ENCODE measurements at places on chromosomes 7 and 10. TPM values are rescaled to one million over a fixed set of nuclear protein-coding genes. Genes with fewer than 3 reads are reported as not detected.

The SEMA4G gene
- 2.5 TPM for total RNA-seq

The PON2 gene
- total RNA-seq = 117 TPM

The LDB1 gene
- 81.6 TPM for total RNA-seq

The MYL10 gene
- 4.1 TPM for total RNA-seq

The DOCK4 gene
- 8.3 TPM for total RNA-seq

DNA sequence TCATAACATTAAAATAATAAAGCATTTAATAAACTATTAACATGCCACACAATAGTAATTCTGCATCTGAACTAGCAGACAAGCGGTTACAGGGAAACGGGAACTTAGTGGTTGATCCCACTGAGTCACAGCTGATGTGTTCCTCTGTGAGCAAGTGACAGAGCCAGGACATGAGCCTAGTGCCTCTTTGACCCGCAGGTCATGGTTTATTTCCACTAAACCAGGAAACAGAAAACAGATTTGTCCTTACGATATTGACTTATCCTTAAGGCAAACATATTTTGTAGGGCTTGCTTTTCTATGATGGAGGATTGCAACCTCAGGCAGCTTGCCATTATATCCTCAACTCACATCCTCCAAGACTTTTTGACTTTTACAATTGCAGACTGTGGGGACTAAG lies 987.3 kb downstream of the CCSER2 start:
- H3K27ac ChIP-seq = no peak overlapping the region
- H3K4me1 ChIP-seq = no peaks in the 10 kb centered on the region
- no peaks in the 10 kb centered on the region for H3K36me3 ChIP-seq
- no peaks in the 10 kb centered on the region for H3K27me3 ChIP-seq

DNA sequence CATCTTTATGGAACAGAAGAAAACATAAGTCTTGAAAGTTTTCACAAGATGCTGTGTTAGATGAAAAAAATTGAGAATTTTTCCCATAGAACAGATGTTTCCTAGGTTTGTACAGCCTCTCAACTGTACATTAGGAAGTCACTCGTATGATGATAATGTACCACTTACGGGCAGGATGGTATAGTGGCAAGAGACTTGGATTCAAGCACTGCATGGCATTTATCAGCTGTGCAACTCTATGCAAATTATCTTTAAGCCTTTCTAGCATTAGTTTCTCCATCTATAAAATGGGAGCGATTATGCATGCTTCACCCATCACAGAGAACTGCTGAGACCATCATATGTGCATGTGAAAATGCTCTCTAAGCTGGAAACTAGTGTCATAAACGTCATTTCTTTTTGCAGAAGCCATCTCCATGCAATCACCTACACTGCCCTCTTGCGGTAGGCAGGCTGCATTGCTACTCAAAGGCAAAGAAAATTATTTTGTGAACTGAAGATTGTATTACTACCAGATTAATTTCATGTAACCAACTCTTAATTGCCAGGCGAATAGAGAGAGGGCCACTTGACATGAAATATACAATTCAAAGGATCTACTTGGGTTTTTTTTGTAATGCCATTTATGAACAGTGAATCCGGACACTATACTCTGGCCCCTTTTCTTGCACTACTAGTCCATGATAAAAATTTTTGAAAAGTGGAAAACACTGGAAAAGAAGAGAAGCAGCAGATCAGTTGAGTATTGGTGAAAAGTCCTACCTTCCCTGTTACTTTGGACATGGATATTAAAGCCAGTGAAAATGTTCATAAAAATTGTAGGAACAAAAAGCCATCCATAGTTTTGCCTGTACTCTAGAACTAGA lies 102.3 kb downstream of the JAZF1 start:
- no peaks in the 10 kb centered on the region for H3K4me1 ChIP-seq
- H3K4me3 ChIP-seq = no peak overlapping the region
- peak; percentile 34 for DNase-seq
- no peak overlapping the region for H3K27ac ChIP-seq
- H3K36me3 ChIP-seq = no peaks in the 10 kb centered on the region

- no peak overlapping the region for H3K4me3 ChIP-seq
- no peak for DNase-seq
- H3K27ac ChIP-seq = no peak overlapping the region
- H3K4me1 ChIP-seq = no peaks in the 10 kb centered on the region
Measured at GRCh38 chr7:51180092-51180491, 136.5 kb downstream of the COBL start.

GRCh38 chr10:124425227-124425962 lies 6.7 kb upstream of the OAT start:
- H3K27me3 ChIP-seq = no peaks in the 10 kb centered on the region
- DNase-seq = no peak
- peaks cover 6% of the 10 kb centered on the region for H3K4me1 ChIP-seq
- no peak overlapping the region for H3K4me3 ChIP-seq
- H3K27ac ChIP-seq = no peak overlapping the region
- no peaks in the 10 kb centered on the region for H3K36me3 ChIP-seq

GRCh38 chr7:23418046-23418445 lies 52.2 kb downstream of the IGF2BP3 start:
- no peaks in the 10 kb centered on the region for H3K4me1 ChIP-seq
- peaks cover 52% of the 10 kb centered on the region for H3K36me3 ChIP-seq
- no peak overlapping the region for H3K4me3 ChIP-seq
- no peak overlapping the region for H3K27ac ChIP-seq
- H3K27me3 ChIP-seq = no peaks in the 10 kb centered on the region
- no peak for DNase-seq

DNA sequence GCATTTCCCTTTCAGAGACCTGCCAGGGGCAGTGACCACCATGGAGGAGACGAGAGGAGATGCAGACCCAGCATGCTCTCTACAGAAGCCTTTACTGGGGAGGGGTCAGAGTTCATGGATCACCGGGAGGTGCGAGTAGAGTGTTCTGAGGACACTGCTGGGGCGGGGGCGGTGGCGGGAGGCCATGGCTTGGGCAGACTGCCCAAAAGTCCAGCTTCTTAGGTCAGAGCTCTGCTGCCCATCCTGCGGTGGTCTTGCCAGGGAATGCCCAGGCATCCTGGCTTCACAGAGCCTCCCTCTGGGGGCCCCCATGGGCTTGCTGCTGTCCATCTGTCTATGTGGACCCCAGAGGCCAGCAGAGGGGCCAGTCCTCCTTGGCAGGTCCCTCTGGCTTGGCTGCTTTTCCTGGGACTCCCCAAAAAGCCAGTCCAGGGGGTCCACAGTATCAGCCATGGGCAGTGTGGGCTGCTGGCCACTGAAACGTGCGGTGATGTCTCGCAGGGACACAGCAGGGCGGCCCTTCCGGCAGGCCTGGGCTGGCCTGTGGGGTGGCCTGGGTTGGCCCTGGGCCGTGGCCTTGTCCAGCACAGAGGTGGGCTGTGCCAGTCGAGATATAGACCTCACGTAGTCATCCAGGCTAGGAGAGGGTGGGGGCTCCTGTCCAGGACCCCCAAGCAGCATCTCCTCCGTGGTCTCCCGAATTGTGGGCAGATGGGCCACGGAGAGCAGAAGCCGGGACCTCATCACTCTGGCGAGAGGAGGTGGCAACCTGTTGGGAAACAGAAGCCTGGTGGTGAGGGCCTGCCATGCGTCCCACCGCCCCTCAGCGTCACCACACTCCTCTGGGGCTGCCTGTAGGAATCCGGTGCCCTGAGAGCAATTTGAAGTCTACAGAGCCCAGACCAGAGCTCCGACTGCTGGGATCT lies 1.1 kb downstream of the DEPP1 start:
- H3K4me1 ChIP-seq = peaks cover 57% of the 10 kb centered on the region
- no peaks in the 10 kb centered on the region for H3K36me3 ChIP-seq
- DNase-seq = no peak
- no peak overlapping the region for H3K4me3 ChIP-seq
- H3K27me3 ChIP-seq = no peaks in the 10 kb centered on the region

GRCh38 chr7:138781004-138781403 lies 16.8 kb upstream of the TMEM213 start:
- H3K36me3 ChIP-seq = no peaks in the 10 kb centered on the region
- no peak overlapping the region for H3K4me3 ChIP-seq
- H3K4me1 ChIP-seq = 0 out of 2 replicates have a peak, but pooled peaks cover 5% of the 10 kb centered on the region
- H3K27ac ChIP-seq = no peak overlapping the region

GRCh38 chr10:34016576-34016975 lies 682.1 kb upstream of the NRP1 start:
- no peaks in the 10 kb centered on the region for H3K36me3 ChIP-seq
- H3K4me1 ChIP-seq = no peaks in the 10 kb centered on the region
- DNase-seq = no peak
- H3K27ac ChIP-seq = no peak overlapping the region

GRCh38 chr10:51206500-51206899 lies 132.2 kb downstream of the PRKG1 start:
- no peak for DNase-seq
- H3K27me3 ChIP-seq = no peaks in the 10 kb centered on the region

- no peaks in the 10 kb centered on the region for H3K36me3 ChIP-seq
- no peak overlapping the region for H3K4me3 ChIP-seq
- H3K4me1 ChIP-seq = no peaks in the 10 kb centered on the region
- no peaks in the 10 kb centered on the region for H3K27me3 ChIP-seq
- H3K27ac ChIP-seq = no peak overlapping the region
- DNase-seq = no peak
Measured at GRCh38 chr10:61702584-61702983, 39.9 kb downstream of the CABCOCO1 start.

GRCh38 chr10:78778444-78779338 lies 290.1 kb upstream of the ZMIZ1 start:
- H3K4me1 ChIP-seq = peaks cover 3% of the 10 kb centered on the region
- no peak overlapping the region for H3K27ac ChIP-seq
- H3K27me3 ChIP-seq = no peaks in the 10 kb centered on the region
- DNase-seq = no peak
- no peak overlapping the region for H3K4me3 ChIP-seq
- H3K36me3 ChIP-seq = no peaks in the 10 kb centered on the region

DNA sequence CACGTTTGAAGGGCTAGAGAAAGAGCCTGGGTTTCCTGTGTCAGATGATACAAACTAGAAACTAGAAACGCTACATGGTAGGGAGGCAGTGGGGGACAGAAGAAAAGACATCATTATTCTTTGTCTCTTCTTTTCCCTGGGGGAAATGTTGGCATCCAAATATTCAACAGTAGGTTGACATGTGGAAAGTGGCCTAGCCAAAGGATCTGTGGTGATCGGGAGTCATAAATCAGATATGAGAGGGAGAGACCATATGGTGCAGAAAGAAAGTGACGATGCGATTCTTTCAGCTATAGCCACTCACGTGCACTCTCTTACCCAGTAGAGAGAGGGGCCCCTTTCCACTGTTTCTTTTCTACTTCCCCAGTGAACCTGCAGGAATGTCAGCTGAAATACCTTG lies 964.7 kb downstream of the LRMDA start:
- no peaks in the 10 kb centered on the region for H3K36me3 ChIP-seq
- H3K4me1 ChIP-seq = no peaks in the 10 kb centered on the region
- no peak for DNase-seq
- no peak overlapping the region for H3K27ac ChIP-seq
- no peaks in the 10 kb centered on the region for H3K27me3 ChIP-seq

DNA sequence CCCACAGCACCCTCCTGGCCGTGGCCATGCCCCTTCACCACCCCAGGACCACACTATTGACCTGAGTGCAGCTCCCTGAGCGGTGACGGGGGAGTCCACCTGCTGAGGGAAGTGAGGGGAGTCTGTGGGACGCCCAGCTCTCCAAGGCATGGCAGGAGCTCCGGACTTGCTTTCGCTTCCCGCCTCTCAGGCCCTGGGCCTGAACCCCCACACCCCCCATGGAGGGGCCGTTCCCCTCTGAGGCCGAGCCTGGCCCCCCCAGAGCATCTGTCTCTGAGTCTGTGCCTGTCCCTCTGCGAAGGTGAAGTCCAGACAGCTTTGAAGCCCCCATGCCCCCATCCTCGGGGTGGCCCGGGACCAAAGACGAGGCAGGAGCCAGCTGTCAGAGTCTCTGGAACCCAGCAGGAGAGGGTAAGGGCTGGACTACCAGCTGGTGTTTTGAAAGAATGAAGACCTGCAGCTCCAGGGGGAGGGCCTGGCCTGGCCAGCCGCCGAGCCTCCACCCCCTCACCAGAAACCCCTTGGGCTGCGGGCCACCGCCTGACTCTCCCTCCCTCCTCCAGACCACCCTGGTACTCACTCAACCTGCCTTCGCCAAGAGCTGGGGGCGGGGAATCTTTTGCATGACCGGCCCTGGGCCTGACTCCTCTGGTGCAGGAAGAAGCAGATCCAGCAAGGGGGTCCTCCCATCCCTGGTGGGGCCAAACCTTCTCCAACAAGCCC lies 114.0 kb downstream of the PDGFA start:
- no peak overlapping the region for H3K4me3 ChIP-seq
- H3K4me1 ChIP-seq = no peaks in the 10 kb centered on the region
- H3K36me3 ChIP-seq = no peaks in the 10 kb centered on the region
- no peak overlapping the region for H3K27ac ChIP-seq
- H3K27me3 ChIP-seq = no peaks in the 10 kb centered on the region
- peak; percentile 6 for DNase-seq

DNA sequence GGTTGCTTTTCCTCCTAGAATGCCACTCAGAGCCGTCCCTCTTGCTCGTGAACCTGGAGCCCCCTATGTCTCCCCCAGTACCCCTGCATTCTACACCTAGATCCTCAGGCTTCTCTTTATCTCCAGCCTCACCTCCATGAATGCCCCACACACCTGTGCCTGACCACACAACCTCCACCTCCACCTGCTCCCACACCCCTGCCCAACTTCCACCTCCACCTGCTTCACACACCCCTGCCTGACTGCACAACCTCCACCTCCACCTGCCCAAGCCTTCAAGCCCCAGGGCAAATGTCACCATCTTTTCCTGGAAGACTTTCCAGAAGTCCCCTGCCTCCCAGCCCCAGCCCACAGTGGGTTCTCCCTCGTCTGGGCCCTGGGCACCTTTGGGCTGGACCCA lies 6.9 kb upstream of the LFNG start:
- H3K4me3 ChIP-seq = no peak overlapping the region
- no peaks in the 10 kb centered on the region for H3K36me3 ChIP-seq
- no peak for DNase-seq
- H3K27ac ChIP-seq = no peak overlapping the region

DNA sequence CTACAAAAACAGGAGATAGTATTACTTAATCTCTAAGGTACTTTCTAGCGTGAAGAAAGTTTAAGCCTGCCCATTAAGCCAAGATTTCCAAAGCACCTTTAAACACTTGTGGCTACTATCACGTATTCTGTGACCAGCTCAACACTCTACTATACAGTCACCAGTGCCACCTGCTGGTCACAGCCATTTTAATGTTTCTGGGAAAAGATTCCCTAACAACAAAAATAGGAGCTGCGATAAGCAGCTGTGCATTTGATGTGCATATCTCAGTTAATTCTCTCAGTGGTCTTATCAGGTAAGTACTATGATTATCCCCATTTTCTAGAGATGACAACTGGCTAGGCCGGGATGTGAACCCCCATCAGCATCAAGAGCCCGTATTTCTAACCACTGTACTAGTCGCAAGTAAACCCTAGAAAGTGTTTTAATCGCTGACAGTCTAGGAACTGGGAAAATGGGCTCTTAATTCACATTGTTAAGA lies 860 bp downstream of the SEC31B start:
- peak; percentile 79 for DNase-seq
- H3K4me3 ChIP-seq = no peak overlapping the region
- H3K36me3 ChIP-seq = peaks cover 7% of the 10 kb centered on the region
- no peak overlapping the region for H3K27ac ChIP-seq
